GM12891 (cell line): ENCODE measurements at places on chromosomes 2 and 18.

DNA sequence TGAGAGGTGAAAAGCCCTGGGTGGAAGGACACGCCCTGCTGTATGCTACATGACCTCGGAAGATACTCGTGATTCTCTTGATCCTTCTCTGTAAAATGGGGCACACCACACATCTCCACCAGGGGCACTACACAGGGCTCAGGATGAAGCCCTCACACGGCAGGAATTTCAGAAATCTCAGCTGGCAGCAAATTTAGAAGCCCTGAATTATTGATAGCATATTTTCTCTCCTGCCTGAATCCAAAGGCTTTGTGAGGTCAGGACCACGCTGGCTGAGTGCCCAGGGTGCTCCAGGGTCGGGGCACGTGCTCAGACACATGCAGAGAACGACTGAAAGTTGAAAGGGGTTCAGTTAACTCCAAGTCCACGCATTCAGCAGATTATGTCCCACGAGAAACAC lies 42.1 kb upstream of the GALR1 start:
- DNase-seq = no peak

DNA sequence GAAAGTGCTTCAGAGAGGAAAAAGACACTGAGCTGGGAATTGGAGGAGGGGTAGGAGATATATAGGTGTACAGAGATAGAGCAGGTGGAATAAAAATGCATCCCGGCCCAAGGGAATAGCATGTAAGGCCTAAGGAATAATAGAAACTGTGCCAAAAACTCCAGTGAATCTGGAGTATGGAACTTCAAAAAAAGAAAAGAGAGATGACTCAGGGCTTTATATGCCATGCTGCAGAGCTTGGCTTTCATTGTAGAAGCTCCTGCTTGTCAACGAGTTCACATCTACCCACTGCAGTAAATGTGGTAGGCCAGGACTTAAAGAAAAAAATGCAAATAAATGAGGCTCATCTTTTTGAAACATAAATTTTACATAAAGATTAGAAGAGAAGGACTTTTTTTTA lies 131.8 kb downstream of the MREG start:
- no peak for DNase-seq

DNA sequence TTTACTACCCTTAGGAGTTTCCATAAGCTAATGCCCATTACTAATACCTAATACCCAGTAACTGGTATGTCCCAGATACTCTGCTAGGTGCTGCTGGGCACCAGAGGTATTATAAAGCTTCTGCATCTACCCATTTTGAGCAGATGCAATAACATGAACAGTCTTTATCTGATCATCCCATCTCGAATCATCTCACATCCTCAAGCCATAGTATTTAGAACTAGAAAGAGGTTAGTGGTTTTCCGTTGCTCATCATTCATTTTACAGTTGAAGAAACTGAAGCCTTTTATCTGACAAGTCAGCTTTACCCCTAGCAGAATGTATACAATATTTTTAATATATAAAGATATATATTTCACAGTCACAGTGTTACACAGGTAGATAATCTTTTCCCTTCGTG lies 99.1 kb upstream of the TCF4 start:
- no peak for DNase-seq

GRCh38 chr2:26139269-26140183 lies 33.4 kb upstream of the GAREM2 start:
- DNase-seq = no peak

GRCh38 chr2:190415794-190416775 lies 7.9 kb downstream of the MFSD6 start:
- DNase-seq = no peak
